Brain (organoid and tissue), 16 donors: ENCODE measurements at places on chromosomes 7 and 10.

GRCh38 chr10:46285966-46286620 lies 704 bp upstream of the ANTXRL start:
- no peak for DNase-seq

GRCh38 chr10:46222364-46222935 lies 64.3 kb upstream of the ANTXRL start:
- DNase-seq, result no peak

DNA sequence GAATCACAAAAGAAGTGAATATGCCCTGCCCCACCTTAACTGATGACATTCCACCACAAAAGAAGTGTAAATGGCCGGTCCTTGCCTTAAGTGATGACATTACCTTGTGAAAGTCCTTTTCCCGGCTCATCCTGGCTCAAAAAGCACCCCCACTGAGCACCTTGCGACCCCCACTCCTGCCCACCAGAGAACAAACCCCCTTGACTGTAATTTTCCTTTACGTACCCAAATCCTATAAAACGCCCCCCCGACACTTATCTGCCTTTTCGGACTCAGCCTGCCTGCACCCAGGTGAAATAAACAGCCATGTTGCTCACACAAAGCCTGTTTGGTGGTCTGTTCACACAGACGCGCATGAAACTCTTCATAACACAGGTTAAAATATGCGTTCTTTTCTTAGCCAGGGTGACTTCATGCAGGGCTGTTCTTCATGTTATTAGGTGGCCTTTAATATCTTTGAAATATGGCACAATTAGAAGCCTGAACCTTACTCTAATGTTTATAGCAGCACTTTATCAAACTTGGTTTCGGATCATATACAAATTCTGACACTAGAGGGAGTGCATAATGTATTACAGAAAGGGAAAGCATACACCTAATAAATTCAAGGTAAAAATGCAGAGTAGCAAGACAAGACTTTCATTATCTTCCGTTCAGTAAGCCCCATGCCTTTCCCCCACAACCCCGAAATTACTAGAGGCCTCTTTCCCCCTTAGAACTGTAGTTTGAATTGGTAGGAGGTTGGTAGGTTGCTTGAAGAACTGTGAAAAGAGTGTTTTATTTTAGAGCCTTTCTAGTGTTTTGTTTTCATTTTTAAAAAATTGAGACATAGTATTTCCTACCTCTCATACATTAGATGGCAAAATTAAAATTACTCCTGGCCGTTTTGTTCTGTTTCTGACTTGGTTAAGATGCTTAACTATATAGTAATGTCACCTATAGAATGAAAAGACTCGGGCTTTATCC lies 117.9 kb downstream of the NPY start:
- peak; percentile 36 for DNase-seq

DNA sequence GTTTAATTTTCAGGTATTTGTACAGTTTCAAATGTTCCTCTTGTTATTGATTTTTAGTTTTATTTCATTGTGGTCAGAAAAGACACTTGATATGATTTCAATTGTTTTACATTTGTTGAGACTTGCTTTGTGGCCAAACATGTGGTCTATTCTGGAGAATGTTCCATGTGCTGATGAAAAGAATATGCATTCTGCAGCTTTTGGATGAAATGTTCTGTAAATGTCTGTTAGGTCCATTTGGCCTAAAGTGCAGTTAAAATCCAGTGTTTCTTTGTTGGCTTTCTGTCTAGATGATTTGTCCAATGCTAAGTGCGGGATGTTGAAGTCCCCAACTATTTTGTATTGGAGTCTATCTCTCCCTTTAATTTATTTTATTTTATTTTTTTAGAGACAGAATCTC lies 70.5 kb downstream of the ZNF503 start:
- no peak for DNase-seq

DNA sequence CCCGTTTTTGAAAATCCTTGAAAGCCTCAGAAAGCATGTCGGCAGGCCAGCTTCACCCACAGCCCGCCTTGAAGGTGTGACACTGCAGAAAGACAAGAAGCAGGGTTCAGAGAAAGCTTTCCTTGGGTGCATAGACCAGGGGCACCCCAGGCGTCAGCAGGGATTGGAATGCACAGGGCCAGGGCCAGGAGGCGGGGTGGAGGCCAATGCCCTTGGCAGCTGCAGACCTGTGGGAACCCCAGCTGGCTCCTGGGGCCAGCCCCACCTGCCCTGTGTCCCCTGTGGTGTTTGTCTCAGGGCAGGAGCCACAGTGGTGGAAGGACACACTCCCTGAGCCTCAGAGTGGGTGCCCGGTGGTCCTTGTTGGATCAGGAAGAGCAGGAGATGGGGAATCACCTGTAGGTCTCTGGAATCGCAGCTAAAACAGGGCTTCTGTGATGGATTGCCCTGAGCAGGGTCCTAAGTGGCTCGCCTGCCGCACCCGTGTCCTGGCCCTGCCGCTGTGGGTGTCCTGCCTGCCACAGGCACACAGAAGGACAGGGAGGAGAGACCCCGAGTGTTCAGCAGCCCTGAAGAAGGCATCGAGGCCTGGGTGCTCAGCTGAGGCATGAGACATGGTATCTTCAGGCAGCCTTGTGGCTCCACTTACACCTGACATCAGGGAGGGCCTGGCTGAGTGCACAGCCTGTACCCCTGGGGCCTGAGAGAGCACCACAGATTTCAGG lies 32.5 kb downstream of the ANXA8 start:
- DNase-seq, result no peak

DNA sequence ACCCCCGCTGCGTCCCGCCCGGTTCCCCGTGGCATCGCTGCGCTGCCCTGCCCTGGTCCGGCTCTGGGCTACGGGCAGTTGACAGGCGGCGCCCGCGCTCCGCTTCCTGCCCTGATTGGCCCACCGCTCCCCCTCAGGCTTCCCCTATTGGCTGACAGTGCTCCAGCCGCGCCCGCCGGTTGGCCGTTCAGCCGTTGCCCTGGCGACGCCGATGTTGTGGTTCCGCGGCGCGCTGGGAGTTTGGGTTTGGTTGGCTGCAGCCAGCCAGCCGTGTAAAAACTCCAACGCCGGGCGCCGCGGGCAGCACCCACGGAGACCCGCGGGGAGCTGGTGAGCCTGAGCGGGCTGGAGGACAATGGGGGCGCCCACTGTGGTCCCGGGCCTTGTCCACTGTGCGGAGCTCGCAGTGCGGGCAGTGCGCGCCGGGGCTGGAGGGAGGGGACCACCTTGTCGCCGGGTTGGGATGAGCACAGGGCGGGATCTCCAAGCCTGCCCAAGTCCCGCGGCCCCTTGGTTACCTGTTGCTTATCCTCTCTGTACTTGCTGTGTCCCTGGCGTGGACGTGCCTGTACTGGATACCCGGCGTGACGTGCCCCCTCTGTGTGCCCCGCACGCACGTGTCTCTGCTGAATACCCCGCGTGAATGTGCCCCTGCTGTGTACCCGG lies at the start of gene C7orf57:
Gene C7orf57 (plus strand): TSS at position 243 of the 666 bp plus-strand sequence. CDS start 766 bp downstream, outside the sequence.
- DNase-seq, result peak; percentile 94

GRCh38 chr7:87058744-87059524 lies 520 bp downstream of the ELAPOR2 start:
- DNase-seq, result peak; percentile 47

- DNase-seq, result no peak
Measured at GRCh38 chr7:2118056-2118455, 114.7 kb downstream of the MAD1L1 start.

DNA sequence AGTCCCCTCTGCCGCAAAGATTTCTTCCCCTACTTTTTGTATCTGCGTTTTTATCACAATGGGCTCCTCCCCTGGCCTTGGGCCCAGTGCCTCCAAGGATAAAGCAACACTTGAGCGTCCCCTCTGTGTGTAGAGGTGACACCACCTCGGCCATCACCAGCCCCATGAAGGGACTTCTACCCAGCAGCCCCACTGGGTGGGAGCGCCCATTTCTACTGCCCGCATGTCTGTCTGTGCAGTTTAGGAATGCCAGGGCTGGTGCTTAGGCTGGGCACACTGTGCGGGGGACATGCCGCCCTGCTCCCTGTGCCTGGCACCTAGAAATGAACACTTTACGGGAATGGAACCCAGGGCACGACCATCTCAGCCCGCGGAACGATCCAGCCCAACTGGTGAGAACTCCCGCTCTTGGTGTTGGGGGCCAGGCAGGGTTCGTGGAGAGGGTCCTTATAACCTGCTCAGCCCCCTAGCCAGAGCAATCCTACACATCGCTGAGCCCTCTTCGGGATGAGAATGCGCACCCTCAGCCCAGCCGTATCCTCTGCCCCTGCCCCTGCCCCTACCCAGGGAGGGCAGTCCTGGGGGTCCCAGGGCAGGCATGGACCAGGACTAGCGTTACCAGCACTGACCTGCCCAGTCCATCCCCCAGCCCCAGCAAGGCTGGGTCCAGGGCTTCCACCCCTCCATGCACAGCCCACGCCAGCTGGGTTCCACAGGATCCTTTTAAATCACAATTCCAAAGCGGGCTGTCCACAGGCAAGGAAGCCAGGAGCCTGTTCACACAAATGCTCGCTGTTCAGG lies 12.8 kb downstream of the CRYGN start:
- DNase-seq, result no peak

DNA sequence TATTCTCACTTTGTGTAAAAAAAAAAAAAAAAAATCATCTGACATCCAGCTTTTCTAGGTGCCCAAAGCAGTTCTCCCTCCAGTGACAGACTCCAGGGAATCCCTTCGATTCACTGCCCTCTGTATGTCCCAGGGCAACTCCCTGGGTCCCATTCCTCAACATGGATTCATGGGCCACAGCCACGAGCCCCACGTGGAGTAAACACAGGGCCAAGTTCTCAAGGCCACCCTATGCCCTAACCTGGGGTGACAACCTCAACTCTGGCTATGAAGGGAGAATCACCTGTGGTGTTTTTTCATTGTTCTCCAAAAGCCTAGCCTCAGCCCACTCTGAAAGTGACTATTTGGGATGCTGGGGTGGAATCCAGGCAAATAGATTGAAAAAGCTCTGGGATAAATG lies 3.4 kb downstream of the BNIP3 start:
- DNase-seq, result no peak

DNA sequence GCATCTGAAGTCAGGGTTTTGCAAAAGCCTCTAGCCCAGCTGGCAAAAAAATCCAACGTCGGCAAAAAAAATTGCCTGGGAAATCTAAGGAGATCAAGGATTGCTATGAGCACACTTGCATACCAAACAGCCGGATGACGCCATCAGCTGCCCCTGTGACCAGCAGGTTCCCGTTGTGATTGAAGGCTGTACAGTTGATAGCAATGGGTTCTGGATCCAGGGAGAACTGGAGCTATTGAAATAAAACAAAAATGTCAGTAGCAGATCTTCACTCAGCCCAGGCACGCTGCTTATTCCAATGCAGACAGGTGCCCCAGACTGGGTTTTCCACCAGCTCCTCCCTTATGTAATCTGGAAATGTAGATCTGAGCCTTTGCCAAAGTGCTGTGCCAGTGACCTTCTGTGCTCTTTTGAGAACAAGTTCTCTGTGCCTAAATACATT lies 18.7 kb upstream of the CYREN start:
- DNase-seq, result no peak

DNA sequence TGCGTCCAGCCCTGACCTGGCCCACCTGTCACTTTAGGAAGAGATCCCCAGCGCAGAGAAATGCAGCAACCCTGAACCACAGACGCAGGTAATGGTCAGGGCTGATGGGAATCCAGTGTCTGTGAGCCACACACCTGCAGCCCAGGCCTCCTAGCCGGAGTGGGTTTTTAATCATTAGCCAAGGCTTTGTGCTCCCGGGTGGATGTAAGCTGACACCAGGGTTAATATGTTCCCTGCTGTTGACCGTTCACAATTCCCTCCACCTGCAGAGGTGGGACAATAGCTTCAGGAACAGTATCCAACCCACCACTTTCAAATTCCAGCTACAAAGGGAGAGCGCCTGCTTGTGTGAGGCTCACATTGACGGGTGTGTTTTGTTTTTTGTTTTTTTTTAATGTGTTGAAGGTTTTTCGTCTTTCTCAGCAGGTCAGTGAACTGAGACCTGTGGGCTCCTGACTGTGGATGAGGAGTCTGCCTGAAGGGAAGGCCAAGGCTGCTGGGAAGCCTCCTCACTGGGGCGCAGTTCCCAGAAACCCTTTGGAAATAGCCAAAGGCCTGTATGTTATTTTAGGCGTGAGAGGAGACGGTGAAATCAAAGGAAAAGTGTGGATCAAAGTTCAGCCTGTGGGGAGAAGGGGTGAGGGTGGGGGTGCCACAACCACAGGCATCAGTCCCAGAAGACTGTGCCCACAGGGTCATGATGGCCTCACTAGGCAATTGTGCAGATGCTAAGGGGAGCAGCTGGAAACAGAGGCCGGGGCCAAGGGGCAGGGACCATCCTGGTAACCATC lies 111.1 kb downstream of the TNS3 start:
- DNase-seq, result no peak

GRCh38 chr10:35422228-35422627 lies 85.9 kb downstream of the CCNY start:
- no peak for DNase-seq

DNA sequence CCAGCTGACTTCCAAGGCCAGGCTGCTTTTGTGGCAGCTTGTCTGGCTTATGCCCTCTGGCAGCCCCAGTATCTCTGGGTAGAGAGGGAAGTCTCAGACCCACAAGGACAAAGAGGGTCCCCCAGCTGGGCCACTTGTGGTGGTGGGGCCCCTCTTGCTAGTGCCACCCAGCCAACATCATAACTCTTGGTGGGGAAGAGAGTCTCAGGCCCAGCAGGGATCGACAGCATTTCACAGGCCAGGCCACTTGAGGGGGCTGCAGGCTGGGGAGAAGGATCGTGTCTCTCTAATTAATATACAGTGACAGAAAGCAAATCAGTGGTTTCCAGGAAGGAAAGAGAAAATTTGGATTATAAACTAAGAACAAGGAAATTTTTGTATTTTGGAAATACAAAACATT lies 76.0 kb downstream of the TYW1B start:
- DNase-seq, result peak; percentile 7

- no peak for DNase-seq
Measured at GRCh38 chr7:157488966-157489365, 152.2 kb downstream of the DNAJB6 start.
